ENCODE measurements at places on chromosomes 5 and 9.
A peak's percentile ranks its signal among the peaks of the same experiment; 100 is the strongest.

GRCh38 chr9:10032166-10032565, 580.6 kb downstream of the PTPRD start:
- DNase-seq, result no peak

- DNase-seq, result no peak
These were observed 20.5 kb downstream of the MRPL36 start for GRCh38 chr5:1779021-1779680.

GRCh38 chr9:536597-537511, 304.6 kb upstream of the DMRT1 start:
- no peak for DNase-seq

DNA sequence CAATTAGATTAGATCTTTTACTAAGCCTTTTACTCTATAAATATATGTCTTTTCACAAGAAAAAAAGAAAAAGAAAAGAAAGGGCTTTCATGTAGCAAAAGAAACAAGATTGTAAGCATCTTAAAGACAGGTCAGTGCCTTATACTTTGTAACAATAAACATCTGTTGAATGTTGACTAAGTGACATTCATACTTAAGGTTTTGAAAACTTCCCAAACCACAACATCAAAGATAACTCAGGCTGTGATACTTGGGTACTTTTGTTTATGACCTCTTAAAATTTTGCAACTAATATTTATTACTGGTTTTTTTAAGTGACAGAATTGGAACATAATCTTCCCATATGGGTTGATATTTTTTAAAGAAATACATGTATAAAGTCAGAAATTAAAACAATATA, 7.4 kb downstream of the GRAMD2B start:
- DNase-seq, result no peak

- DNase-seq, result no peak
These were observed 143.4 kb downstream of the CD180 start for GRCh38 chr5:67053229-67053628.

DNA sequence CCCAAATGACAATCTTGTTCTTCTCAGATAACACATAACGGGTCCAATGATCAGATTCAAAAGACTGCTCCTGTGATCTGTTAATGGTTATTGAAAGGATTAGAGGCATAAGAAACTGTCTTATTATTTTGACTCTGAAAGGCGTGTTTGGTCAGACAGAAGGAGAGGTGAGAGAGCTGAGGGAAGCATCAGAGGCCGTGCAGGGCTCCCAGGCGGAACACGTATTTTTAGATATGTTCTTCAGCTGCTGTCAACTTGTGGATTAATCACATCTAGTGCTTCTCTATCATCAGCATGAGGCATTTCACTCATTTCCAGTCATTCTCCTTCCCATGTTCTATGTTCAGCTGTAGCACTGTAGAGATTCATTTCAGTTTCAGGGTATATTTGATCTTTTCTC, 199.8 kb downstream of the MAPKAP1 start:
- no peak for DNase-seq

- no peak for DNase-seq
These were observed 63.8 kb downstream of the PBX3 start for GRCh38 chr9:125811002-125811401.

GRCh38 chr5:107868650-107869409, 198.1 kb upstream of the EFNA5 start:
- DNase-seq, result no peak

GRCh38 chr9:137465000-137465719, 6.0 kb upstream of the NSMF start:
- no peak for DNase-seq

GRCh38 chr5:163089926-163090325, 347.5 kb upstream of the CCNG1 start:
- no peak for DNase-seq

DNA sequence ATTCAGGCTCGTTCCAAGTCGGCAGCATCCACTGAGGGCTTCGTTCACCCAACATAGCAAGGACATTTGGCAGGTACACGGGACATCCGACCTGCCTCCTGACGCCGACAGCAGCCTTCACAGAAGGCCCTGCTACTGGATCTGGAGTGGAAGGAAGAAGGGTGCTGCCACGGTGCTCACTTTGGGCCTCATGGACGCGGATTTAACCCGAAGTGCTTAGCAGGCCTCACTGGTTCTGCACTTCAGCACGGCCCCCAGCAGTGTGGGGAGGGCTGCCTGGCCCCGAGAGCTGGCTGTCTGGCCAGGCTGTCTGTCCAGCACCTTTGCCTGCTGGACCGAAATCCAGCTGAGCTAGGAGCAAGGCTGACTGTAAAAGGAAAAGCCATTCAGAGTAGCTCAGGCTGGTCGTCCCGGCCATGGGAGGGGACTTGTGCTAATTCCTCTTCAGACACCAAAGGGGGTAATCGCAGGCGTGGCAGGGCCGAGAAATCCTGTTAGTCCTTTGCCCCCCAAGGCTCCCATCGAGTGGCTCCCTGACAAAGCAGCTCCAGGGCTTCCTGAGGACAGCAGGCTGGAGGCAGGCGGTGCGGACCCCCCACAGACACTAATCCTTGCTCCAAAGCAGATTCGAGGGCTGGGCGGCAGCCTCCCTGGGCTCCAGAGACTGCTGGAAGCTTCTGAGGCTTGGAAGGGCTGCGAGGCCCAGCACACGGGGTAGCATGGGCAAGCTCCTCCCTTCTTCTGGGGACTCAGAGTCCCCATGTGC, 11.1 kb upstream of the RXRA start:
- no peak for DNase-seq

GRCh38 chr5:164202338-164202737, 696.9 kb downstream of the MAT2B start:
- no peak for DNase-seq

- no peak for DNase-seq
These were observed 14.8 kb upstream of the SLC25A51 start for GRCh38 chr9:37918665-37919170.

GRCh38 chr5:168756453-168757391, 177.6 kb upstream of the PANK3 start:
- DNase-seq, result no peak

DNA sequence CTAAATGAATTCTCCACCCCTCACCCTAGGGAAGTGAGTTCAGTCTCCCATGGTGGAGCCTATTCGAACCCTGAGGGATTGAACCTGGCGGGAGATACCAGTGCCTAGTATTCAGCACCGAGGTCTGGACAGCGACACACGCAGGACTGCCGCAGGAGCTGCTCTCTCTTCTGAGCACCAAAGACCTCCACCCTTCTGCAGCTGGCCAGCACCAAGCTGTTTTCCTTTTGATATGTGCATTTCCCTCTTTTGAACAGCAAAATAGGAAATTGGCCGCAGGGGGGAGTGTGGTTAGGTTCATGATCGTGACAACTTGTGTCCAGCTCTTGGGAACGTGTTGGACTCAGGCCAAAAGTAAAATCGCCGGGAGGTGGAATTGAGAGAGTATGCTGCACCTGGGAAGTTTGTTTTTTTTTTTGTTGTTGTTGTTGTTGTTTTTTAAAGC, 1.2 kb upstream of the PCSK1 start:
- DNase-seq, result peak; percentile 9

- DNase-seq, result no peak
These were observed 209.0 kb downstream of the SEC61B start for GRCh38 chr9:99431103-99431502.

GRCh38 chr5:7398596-7399280, 2.8 kb downstream of the ADCY2 start:
- DNase-seq, result no peak

GRCh38 chr9:115262952-115263351, 145.0 kb upstream of the TNC start:
- DNase-seq, result no peak

- DNase-seq, result no peak
These were observed 4.6 kb downstream of the SNCAIP start for GRCh38 chr5:122316656-122317055.

DNA sequence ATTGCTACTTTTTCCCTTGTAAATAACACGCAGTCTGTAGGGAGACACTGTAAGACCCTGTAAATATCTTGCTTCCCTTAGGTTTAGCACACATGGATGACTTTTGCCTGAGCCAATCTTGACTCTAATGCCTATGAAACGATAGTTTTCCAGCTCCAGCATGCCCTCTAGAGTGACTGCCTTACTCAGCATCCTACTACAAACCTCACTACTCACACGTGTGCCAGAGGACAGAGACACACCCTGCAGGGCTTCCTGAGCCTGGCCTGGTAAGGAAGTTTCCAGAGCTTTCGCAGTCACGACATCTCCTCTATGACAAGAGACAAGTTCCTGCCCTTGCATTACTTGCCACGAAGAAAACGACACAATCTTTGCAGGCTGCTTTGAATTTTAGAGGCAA, 138.1 kb downstream of the ATPSCKMT start:
- peak; percentile 15 for DNase-seq

- DNase-seq, result no peak
These were observed 50.6 kb downstream of the TTC39B start for GRCh38 chr9:15256426-15256825.

GRCh38 chr9:34899535-34900158, 58.4 kb upstream of the PHF24 start:
- peak; percentile 54 for DNase-seq

DNA sequence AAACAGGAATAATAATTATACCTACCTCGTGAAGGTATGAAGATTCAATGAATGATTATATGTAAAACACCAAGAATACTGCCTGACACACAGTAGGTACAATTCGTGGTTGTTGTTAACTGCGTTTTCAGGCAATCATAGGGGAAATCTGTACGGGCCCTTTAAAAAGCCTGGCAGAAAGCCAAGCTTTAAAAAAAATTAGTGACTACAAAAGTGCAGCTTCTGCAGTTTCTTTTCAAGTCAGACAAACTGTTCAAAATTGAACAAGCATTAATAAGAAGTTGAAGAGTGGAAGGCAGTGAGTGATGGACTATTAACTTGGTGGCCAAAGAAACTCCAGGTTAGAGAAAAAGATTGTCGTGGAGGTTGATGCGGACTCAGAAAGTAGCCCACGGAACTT, 85.9 kb upstream of the TRIO start:
- DNase-seq, result no peak

DNA sequence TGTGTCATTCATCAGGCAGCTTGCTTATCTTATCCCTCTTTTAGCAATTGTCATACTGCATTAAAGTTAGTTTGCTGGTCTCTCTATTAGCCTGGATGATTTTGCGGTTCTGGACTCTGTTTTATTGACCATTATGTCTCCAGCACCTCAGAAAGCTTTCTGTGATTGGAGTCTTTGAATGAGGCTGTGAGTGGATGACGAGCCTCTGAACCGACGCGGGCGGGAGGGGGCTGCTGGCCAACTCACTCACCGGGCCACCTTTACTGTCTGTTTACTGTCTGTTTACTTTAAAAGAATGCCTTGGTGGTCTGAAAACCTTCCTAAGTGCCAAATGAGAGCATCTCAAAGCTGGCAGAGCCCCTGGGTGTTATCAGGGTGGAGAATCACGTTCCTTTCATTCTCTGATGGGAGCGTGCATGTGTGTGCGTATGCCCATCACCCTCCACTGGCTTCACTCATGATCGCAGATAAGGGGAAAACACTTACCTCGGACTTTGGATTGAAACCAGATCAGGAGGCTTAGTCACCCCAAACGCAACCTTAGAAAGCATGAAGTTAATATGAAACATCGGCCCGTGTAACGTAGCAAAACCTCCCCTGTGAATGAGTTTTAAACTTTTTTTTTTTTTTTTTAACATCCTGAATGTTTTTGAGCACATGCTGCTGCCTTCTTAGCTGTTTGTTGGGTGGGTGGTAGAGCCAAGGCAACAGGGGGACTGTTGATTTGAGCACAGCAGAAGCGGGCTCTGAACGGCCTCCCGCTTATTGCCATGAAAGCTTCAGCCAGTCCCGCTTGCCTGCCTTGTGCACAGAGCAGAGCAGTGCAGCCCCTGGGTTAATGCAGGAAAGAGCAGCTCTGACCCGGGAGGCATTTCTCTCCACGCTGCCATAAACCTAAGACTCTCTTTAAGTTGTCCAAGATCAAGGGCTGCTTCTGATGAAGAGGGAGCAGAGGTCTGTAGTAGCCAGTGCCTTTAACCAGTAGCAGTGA, 173.6 kb downstream of the GADD45G start:
- no peak for DNase-seq

DNA sequence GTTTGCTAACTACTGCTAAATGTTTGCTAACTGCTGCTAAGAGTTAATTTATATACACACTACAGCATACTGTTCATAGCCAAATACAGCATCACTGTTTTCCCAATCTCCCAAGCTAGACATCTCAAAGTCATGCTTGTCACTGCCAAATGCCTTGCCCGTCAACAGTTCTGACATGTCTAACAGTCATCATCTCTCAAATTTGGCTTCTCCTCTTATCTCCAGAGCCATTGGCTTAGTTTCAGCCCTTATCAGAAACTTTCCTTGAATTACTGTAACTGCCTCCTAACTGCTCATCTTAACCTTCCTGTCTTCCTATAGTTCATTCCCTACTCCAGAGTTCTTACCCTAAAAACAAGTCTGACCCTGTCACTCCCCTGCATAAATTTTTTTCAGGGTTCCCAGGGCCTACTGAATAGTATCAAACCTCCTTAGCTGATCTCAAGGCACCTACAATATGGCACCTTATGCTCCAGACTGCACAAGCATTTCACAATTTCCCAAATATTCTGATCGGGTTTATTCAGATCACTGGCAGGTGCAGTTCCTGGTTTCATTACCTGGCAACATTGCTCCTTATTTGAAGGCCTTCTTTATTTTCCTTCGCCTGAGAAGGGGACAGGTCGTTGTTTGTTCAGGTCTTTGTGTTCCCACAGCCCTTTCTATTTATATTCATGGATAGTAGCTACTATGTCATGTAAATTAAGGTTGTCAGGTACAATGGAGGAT, 55.9 kb upstream of the ANKRD55 start:
- no peak for DNase-seq

GRCh38 chr9:16689351-16689938, 181.0 kb downstream of the BNC2 start:
- DNase-seq, result no peak

GRCh38 chr5:78829811-78830527, 155.1 kb downstream of the ARSB start:
- DNase-seq, result no peak

GRCh38 chr9:81393985-81394811, 295.1 kb downstream of the TLE1 start:
- DNase-seq, result no peak

DNA sequence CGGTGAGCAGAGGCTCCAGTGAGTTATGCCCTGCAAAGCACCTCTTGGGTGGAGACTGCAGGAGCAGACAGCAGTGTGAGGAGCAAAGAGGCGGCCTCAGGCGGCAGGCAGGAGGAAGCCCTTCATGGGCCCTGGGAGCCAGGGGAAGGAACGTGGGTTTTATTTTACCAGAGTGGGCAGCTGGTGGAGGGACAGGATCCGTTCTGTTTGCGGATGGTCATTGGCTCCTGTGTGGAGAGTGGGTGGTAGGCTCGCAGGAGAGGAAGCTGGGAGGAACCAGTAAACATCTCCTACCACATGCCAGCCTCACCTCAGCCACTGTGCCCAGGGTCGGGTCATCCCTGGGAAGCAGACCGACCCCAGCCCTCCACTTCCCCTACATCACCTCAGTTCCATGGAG, 24.4 kb downstream of the HNRNPH1 start:
- DNase-seq, result no peak

DNA sequence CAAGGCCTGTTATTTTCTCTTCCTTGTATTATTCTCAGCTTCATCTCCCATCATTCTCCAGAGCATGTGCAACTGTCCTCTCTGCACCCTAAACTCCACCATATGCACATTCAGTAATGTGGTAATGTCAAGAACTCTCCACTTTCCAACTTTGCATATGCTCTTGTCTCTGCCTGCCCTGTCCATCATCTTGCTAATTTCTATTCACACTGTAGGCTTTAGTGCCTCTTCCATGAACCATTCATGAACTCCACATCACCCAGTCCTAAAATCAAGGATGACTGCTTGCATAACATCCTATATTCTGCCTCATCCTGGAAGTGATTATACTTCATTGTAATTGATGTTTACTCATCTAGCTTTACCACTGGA, 354.8 kb downstream of the PDE4D start:
- DNase-seq, result no peak

- peak; percentile 3 for DNase-seq
These were observed 72.3 kb downstream of the SLCO4C1 start for GRCh38 chr5:102223542-102224477.
